ENCODE measurements at places on chromosomes 5 and 9.

GRCh38 chr5:129717751-129718310 is 30.1 kb upstream of the MINAR2 start:
- no peak for DNase-seq

GRCh38 chr5:181188700-181189362 is 16.2 kb downstream of the TRIM7 start:
- DNase-seq, result peak; percentile 81

DNA sequence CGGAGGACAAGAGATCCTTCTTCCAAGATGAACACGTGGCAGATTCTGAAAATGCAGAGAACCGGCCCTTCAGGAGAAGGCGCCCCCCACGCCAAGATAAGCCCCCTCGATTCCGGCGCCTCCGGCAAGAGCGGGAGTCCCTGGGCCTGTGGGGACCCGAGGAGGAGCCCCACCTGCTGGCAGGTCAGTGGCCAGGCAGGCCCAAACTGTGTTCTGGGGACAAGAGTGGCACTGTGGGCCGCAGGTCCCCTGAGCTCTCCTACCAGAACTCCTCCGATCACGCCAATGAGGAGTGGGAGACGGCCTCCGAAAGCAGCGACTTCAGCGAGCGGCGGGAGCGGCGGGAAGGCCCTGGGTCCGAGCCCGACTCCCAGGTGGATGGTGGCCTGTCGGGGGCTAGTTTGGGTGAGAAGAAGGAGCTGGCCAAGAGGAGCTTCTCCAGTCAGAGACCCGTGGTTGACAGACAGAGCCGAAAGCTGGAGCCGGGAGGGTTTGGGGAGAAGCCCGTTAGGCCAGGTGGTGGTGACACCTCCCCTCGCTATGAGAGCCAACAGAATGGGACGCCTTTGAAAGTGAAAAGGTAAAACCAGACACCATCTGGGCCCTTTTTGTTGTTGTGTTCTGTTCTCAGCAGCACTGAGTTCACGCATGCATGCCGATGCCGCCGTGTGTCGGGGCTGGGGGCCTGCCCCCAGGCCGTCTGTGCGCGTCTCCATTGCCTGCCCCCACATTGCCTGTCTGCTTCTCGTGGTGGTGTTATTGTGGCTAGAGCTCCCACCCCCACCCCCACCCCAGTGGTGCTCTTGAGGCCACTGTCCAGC is 26.6 kb upstream of the POMT1 start:
- no peak for DNase-seq

DNA sequence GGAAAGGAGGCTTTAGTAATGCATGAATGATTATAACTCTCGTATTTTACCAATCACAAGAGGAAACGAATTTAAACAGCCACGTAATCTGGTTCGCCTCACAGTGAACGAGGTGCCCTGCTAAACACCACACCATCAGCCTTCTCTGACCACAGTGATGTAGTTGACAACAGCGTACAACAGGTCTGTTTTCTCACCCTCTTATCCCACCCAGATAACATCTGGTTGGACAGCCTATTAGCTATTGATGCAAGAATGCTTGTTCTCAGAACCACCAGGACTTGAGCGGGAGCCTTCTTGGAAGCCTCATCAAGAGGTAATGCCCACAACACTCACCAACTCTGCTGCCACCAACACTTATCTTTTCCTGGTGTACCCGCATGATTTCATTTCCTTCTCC is 23.3 kb downstream of the SLC1A3 start:
- DNase-seq, result no peak

DNA sequence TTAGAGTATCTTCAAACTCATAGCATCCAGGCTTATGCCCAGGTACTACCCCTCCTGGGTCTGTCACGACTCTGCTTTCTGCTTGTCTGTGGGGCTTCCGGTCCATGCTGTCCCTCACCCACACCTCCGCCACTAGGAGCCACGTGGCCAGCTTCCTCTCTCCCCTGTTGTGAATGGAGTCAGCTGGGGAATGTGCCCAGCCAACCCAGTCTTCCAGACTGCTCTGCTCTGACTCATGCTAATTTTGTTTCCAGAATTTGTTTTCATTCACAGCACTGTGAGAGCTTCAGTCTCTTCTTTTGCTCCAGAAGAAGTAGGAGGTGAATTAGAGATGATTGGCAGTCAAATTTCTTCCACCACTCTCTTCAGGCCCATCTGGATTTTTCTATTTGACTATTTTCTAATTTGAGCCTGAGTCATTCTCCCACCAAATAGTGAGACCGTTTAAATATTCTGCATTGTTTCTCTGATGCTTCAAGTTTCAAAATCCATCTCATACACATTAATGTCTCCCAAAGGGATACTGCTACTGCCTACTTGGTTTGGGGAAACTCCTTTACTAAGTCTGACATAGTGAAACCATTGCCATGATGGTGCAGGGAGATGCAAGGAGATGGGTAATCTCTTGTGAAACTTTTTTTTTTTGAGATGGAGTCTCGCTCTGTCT is 424.1 kb upstream of the KIF2A start:
- no peak for DNase-seq

DNA sequence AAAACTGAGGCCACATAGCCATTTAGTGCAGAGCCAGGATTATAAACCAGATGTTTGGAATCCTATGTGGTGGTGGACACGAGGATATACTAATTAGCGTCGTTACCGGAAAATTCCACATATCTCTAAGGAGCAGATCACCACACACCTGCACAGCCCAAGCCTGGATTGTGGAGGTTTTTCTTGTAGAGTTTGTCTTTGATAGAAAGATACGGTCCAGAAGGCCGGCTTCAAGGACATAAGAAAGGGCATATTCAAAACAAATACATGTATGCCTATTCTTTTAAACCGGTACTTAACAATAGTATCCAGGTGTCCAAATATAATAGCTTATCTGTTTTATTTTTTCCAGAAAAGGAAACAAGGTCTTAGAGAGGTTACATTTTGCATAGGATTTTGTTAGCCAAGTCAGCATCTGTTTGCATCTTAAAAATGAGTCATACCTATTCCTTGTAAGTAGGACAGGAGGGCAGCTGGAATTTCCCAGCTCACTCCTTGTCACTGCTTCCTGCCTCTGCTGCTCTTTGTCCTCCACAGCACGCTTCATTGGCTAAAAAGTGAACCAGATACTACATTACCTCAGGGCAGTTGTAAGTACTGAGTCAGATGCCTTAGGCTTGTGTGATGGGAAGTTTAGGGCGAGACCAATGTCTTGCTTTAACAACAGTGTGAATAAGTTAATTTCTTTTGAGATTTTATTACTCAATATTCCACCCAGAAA is 3.6 kb downstream of the TMC1 start:
- DNase-seq, result no peak

DNA sequence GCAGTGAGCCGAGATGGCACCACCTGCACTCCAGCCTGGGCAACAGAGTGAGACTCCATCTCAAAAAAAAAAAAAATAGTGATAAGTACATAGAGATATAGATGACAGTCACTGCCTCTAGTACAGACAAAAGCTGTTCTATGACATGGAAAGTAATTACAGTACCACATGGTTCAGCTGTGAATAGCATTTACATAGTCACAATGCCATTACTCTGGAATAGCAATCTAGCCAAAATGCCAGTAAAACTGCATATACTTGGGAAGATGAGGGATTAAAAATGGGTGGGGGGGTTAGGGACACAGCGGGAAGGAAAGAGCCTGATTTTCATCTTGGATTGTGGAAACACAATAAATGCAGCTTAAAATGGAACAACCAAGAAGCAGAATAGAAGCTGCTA is 39.4 kb upstream of the CNOT6 start:
- DNase-seq, result no peak

DNA sequence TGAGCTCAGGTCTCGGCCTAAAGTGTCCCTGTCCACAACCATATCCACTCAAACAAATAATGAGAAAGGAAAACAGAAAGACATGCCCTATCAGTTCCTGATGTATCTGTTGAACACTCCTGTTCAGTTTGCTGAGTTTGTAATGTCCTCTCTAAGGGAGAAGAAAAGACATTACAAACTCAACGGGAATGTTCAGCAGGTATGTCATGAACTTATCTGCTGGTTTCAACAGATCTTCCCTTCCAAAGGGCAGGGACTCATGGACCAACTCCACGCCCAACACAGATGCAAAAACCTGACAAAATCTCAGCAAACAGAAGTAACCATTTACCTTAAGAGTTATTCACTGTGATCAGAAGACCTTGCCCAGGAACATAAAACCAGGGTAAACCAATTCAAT is 23.7 kb downstream of the BICD2 start:
- no peak for DNase-seq

DNA sequence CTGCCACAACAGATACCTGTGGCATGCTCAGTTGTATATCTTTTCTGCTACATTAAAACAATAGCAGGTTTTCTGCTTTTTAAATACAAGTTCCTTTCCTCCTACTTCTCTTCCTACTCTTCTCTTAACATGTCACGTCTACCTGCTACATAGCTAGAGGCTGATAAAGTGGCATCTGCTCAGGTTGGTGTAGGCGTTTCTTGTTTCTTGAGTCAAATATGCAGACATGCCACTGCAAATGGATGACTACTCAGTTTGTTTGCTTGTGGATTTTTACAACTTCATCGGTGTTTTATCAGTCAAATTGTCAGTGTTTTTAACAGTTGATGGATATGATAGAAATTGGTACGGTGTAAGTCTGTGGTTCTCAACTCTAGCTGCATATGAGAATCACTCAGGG is 525.7 kb downstream of the TLE4 start:
- DNase-seq, result no peak

DNA sequence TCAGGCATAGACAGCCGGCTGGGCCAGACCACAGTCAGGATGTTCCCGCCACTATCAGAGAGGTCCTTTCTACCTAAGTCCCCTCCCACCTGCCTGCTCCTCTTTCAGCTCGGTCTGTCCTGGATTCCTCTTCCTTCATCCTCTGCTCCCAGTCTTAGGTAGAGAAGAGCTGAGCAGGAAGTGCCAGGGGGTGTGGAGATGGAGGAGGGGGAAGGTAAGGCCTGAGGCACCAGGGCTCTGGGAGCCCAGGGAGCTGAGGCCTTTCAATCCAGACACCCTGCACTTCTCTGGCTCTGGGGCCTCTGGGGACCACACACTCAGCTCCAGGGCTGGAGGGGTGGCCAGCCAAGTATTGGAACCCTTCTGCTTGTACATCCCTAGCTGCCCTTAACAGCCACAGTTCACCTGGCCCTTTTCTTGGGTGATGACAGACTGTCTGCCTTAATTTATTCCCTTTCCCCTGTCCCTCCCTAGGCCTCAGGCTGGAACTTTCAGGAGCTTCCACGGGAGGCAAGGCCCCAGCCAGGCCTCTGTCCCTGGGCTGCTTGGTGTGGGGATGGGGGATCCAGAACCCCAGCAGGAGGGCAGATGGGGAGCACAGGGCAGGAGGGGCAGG is 15.6 kb downstream of the IRF1 start:
- DNase-seq, result no peak

GRCh38 chr9:114171500-114171899 is 16.2 kb downstream of the COL27A1 start:
- DNase-seq, result no peak

DNA sequence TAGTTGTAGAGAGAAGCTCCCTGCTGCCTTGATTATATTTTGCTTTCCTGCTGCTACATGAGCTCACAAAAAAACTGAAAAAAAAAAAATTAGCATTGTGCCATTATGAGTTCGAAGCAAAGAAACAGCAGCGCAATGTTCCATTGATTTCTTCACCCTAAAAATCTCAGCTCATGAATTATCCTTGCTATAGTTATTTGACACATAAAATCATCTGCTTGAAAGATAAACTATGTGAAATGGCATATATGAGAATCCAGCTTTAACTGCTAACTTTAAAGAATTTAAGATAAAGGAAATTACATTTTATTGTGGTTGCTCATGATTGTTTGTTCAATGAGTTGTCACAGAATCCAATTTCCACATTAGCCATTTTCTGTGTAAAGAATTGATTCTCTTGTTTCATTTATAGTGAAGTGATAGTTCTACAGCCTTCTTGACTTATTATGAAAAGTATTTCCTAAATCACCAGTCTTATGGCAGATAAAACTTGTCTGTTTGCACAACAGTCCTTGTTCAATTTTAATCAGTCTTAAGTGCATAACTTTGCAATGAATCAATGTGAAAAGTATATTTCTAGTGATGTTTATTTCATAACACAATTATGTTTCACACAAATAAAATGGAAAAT is 1275.0 kb upstream of the CDH9 start:
- DNase-seq, result no peak

- DNase-seq, result no peak
These were observed 43.8 kb upstream of the CER1 start for GRCh38 chr9:14766299-14766698.

DNA sequence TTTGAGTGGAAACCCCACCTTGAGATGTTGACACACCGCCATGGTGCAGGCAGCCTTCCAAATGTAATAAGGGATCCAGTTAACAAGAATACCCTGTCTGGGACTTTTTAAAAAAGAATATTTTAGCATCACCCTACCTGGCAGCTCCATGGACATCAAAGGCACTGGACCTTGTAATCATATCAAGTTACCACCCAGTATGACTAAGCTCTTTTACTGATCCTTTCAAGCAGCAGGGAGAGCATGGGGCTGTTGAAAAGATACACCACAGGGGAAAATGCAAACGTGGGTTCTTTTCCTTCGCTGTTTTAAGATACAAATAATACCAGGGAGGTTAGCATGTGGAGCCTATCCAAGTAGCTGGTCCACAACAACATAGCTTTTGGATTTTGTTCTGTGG is 211.2 kb downstream of the SAXO1 start:
- DNase-seq, result no peak

DNA sequence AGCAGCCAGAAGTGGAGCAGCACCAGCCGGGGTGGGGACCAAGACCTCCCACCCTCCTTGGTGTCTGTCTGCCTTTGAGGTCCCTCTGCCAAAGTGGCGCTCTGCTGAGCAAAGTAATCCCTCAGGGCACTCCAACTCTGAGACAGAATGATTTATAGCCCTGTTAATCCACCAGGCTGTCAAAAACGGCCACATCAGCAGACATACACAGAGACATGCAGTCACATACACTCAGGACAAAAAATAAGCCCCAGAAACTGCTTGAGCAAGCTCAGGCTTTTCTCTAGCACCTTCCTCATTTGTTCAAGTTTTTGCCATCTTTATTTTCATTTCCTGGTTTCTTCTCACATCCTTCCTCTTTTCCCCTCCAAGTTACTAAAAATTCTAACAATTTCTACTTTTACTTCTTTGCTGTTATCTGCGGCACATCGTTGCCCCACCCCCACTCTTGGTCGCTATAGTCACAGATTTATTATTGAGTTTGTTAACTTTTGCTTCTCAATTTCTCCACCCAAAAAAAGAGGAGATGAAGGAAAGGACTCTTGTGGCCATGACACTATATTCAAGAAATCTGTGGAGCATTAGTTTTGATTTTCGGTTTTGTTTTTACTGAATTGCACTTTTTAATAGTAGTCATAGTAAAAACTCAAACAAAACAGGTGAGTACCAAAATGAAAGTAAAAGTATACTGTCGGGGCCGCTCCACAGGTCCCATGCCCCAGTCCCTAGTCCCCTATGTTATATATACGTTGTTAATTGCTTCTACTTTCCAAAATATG is 17.4 kb upstream of the ADRB2 start:
- DNase-seq, result no peak

DNA sequence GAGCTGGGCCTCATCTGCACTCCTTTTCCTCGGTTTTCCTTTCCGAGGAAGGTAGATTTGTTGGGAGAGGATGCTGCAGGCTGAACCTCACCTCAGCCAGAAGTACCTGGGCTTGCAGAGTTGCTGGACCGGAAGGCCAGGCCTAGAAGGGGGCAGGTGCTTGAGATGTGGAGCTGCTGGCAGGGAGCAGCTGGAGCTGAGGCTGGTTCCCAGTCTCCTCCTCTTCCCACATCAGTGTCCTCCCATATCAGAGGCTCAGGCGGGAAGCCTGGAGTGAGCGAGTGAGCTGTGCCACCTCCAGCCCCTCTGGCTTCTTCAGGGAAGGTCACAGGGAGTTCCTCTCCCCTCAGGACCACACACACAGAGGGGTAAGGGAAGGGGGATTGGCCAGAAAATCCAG is 259.4 kb downstream of the GADD45G start:
- no peak for DNase-seq

Measured in central memory CD8-positive, alpha-beta T cell (primary cell).